Daoy (cell line): ENCODE measurements at places on chromosomes 5 and 9. TPM values are rescaled to one million over a fixed set of nuclear protein-coding genes. Genes with fewer than 3 reads are reported as not detected.

PRR16 gene
- 1.3 and 3.3 TPM in 2 replicates for total RNA-seq

SMIM33 gene
- not detected in 2 replicates for total RNA-seq

ABO gene
- not detected in 2 replicates for total RNA-seq

TNC gene
- total RNA-seq, result 133 and 159 TPM in 2 replicates

PRR7 gene
- total RNA-seq, result 15.7 and 21.4 TPM in 2 replicates

NTRK2 gene
- total RNA-seq, result 0.29 and 0.54 TPM in 2 replicates

ARHGEF28 gene
- total RNA-seq, result 0.65 and 3.9 TPM in 2 replicates

GRCh38 chr9:112119225-112120029, 55.7 kb downstream of the SUSD1 start:
- peak; percentile 91 for DNase-seq

- DNase-seq, result no peak
Observed at GRCh38 chr5:178298283-178298807, 65.7 kb upstream of the PHYKPL start.

- no peak for DNase-seq
Observed at GRCh38 chr9:10045598-10045997, 567.2 kb downstream of the PTPRD start.

- peak; percentile 75 for DNase-seq
Observed at GRCh38 chr9:104743376-104743985, 4.0 kb upstream of the NIPSNAP3A start.

GRCh38 chr5:91706785-91707520, 323.8 kb upstream of the ARRDC3 start:
- no peak for DNase-seq

DNA sequence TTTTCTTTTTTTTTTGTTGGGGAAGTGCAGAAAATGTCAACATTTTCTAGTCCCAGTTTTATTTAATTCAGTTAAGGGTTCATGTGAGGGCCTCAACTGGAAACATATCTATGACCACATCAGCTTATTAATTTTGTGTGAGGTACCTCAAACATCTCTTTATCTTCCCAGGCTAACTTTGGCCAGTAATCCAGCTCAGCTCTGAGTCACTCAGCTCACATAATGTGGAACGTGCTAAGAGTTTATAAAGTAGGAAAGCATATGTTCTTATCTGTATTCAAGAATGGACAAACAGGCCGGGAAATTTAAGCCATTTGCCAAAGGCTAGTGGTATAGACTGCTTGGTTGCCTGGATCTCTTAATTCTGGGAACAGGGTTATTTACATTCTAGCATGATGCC, 118.4 kb downstream of the INSYN2B start:
- DNase-seq, result peak; percentile 78

GRCh38 chr9:35736201-35736633, 3.8 kb downstream of the CREB3 start:
- peak; percentile 77 for DNase-seq

GRCh38 chr9:35820076-35820475, 5.2 kb upstream of the HINT2 start:
- peak; percentile 48 for DNase-seq

GRCh38 chr5:125461641-125462072, 715.2 kb upstream of the ZNF608 start:
- peak; percentile 39 for DNase-seq

GRCh38 chr5:168301593-168302390, 10.3 kb downstream of the WWC1 start:
- peak; percentile 61 for DNase-seq

DNA sequence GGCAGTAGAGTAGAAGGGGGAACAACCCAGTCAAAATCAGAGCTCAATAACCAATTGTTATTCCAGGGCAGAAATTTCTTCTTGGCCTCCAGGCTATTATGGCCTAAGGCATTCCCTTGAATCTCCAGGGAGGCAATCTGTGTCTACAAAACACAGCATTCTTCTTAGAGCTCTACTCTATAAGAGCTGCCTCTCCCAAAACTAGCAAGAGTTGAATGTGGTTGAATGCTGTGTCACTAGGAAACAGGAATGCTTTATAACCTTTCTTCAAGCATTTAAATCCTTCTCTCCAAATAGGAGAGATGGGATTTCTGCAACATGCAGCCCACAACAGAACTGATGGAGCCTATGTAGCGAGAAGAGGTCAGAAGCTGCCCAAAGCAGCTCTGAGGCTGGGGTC, 97.1 kb upstream of the APC start:
- DNase-seq, result no peak

GRCh38 chr5:180823346-180823745, 20.7 kb upstream of the MGAT1 start:
- no peak for DNase-seq

- no peak for DNase-seq
Observed at GRCh38 chr5:109329333-109330237, 80.2 kb downstream of the PJA2 start.

- DNase-seq, result no peak
Observed at GRCh38 chr9:122988920-122989621, 44.4 kb upstream of the GPR21 start.

DNA sequence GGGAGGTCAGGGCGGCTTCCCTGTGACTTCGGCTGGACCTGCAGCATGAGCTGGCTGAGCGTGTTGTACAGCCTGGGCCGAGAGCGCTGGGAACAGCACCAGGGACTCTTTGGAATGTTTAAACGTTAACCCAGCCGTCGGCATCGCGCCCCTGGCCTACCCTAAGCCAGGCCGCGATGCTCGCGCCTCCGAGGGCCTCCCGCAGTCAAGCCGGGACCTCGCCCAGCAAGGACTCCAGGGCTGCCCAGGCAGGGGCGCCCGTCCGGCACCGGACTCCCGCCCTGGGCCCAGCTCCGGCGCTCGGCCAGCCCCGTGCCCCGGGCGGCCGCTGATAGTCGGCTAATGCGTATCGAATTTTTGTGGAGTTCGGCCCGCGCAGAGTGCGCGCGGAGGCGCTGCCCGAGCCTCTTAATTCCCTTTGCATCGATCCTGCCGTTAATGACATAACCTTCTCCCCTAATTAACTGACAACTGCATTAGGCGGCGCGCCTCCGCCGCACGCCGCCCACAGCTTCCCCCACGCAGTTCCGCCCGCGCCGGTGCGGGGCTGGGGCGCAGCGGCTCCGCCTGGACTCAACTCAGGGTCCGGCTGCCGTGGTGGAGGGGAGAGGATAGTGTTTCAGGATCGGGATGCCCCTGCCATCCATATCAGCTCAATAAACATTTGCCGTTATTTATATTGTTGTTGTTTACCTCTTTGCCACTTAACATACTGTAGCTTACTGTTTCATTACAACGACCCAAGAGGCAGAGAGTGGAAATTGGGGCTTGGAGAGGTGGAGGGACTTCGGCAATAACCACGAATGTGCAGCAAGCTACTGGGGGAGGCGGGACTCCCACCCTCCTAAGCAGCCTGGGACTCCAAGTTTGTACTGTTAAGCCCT, 28.8 kb upstream of the CDC23 start:
- peak; percentile 28 for DNase-seq

DNA sequence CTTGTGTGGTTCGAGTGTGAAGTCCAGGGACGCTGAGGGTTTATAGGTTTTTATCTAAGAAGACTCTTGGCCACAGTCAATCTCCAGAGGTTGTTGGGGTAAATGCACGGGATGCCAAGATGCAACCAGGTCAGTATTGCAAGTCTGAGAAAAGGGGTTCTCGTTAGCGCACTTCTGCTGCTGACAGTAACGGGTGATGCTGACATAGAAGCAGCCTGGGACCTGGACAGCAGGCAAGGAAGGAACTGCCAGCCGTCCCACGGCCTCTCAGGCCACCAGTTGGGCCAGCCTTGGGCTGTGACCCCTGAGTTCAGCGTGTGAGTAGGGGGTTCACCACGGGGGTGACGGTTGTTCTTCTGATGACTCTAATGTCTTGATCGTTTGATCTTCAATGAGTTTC, 39.0 kb downstream of the TENT4A start:
- DNase-seq, result no peak

- peak; percentile 3 for DNase-seq
Observed at GRCh38 chr5:108345541-108346171, 36.2 kb downstream of the FBXL17 start.

GRCh38 chr5:172151661-172152210, 36.3 kb downstream of the STK10 start:
- no peak for DNase-seq

DNA sequence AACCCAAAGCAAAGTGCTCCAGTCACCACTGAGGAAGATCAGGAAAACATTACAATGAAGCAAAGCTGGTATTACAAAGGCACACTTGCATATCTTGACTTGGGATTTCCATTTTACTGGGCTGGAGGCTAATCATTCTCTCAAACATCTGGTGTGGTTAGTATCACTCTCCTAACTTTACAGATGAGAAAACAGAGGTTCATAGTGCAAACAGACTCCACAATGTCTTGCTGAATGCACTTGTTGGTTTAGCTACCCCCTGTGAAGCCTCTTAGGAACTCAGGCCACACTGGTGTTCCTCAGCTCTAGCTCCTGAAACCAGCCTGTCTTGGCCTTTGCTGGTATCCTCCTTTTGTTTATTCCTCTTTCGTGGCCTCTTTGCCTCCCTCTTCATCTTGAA, 29.5 kb upstream of the SMAD5 start:
- no peak for DNase-seq

- DNase-seq, result no peak
Observed at GRCh38 chr9:16370647-16371046, 499.8 kb downstream of the BNC2 start.
